ENCODE measurements at places on chromosomes 7 and 10.

GRCh38 chr10:28845009-28845682 lies 167.8 kb downstream of the BAMBI start:
- DNase-seq, result no peak

DNA sequence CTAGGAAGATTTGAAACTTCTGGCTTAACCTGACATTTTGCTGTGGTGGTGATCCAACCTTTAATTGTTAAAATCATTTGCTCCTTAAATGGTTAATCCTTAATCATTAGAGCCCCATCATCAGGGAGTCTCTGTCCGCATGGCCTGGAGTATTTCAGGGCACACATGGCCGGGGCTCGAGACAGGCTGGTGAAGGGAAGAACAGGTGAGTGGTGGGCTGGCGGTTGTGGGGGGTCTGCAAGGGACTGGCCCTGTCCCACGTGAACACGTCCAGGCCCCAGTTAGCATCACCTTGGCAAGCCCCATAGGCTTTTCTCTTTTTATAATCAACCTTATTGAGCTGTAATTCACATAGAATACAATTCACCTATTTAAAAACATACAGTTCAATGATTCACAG lies 109.5 kb downstream of the DNAJB6 start:
- no peak for DNase-seq

GRCh38 chr10:129642427-129642826 lies 175.4 kb downstream of the MGMT start:
- DNase-seq, result no peak

DNA sequence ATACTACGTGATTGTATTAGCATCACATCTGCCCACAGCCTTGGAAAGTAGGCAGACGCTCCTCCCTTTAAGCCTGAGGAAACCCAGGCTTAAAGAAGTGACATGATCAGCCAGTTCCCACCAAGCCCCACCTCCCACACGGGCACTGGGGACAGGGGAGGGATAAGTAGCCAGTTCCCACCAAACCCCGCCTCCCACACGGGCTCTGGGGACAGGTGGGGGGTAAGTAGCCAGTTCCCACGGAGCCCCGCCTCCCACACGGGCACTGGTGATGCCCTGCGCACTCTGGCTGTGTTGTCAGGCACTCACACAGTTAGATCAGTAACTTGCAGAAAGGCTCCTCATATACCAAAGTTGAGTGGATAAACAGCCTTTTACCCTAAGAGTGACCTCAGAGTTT lies 606.8 kb downstream of the PTPRN2 start:
- DNase-seq, result no peak

DNA sequence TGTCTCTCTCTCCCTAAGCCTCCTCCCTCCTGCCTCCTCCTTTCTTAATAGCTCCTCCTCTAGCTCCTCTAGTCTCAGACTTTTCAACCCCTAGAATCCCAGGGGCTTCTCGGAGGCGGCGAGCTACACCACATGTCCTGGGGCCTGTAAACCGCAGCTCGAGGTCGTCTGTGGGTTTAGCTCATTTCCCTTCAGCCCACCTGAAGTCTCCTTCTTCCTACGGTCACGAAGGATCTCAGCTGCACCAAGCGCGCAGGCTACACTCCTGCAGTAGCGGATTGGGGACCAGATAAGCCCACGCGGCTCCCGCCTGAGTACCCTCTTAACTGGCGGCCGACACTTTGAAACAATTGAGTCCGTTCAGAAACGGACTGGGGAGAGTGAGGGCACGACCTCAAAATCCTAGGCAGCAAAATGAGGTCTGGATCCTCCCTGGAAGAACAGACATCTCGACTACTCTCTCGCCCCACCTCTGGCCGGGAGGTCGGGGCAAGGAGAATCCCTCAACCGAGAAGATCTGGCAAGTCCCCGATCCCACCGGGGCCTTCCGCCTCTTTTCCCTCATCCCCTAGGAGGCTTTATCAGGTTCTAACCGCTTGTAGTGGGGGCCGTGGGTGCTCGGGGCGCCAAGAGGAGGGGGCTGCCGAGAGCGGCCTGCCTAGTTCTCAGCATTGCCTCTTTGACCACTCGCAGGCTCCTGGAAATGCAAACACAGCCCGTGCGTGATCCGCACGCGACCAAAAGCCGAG lies 1.3 kb upstream of the SORCS3 start:
- peak; percentile 59 for DNase-seq

- no peak for DNase-seq
Observed at GRCh38 chr10:380313-380940, 245.2 kb downstream of the ZMYND11 start.

DNA sequence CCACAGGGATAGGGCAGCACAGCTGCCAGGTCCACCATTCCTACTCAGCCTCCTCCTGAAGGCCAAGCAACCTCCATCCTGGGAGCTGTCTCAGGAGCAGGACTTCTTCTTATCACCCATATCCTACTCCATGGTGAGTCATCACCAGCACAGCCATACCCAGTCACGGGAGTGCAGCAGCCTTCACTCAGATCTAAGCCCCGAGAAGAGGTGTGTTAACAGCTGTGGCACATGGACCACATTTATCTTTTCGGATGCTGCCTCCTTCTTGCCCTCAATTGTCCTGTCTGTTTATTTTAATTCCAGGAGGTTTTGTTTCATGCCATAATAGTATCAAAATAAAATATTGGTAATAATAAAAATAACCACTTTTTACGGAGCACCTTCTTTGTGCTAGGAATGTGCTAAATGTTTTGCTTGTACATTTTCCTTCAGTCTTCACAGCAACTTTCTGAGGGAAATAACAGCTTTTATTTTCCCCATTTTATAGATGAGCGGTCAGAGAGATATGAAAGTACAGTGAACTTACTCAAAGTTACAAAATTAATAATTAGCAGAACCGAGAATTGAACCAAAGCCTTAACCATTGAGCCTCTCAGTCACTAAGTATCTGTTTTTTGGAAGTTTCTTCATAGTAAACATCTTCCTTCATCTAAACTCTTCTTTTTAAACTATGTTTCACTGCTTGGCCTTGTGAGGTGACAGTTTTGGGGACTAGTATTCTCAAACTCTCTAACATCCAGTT lies 2.5 kb upstream of the KEL start:
- no peak for DNase-seq

DNA sequence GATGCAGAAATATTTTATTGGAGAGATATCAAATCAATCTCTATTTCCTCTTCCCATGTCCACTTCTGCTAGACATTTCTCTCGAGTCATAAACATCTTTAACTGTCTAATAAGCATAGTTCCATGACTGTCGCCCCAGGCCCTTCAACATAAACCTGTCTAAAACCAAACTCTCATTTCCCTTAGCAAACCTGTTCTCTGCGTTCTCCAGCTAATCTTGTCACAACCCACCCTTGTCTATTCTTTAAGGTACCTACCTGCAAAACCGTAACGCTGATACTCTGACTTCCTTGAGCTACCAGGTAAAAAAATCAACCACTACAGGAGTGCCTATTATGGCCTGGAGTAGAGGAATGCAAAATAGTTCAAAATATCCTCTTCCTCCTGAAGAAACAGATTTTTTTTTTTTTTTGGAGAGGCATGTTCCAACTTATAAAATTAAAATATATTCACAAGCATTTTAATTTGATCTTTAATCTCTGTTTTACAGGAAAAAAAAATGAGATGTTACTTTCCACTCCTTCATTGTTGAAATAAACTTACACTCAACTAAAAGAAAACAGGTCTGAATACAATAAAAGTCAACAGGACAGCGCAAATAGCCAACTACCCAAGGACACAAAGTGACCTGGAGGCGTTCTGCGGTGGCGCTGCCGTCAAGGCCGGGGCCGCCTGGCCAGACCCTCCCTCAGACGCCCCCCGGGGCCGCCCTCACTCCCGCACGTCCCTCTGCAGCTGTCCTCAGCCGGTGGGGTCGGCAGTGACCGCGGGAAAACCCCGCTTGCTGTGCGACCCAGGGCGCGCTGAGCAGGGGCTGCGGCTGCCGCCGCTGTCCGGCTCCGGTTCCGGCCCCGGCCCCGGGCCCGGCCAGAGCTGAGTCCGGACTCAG lies 765 bp downstream of the SLC25A40 start:
- DNase-seq, result no peak

GRCh38 chr10:22651276-22651980 lies 63.0 kb downstream of the PIP4K2A start:
- no peak for DNase-seq

- no peak for DNase-seq
Observed at GRCh38 chr7:70637726-70638125, 494.2 kb upstream of the GALNT17 start.

GRCh38 chr10:30556189-30556588 lies 73.4 kb downstream of the LYZL2 start:
- DNase-seq, result no peak

DNA sequence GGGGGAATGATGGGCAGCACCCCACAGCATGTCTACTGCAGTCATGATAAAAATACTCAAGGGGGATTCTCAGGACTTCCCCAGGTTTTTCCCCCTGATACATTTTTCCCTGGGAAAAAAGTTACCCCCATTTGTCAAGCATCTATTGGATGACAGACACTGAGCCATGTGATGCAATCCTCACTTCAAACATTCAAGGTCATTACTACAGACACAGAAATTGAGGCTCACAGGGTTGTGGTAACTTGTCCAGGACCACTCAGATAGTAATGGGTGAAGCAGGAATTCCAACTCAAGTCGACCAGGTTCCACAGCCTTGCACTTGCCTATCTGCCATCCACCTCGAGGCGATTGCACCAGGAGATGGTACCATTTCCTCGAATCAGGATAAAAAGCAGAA lies 31.7 kb downstream of the PPP1R3C start:
- no peak for DNase-seq

- DNase-seq, result no peak
Observed at GRCh38 chr7:1779445-1779844, 109.4 kb downstream of the ELFN1 start.

GRCh38 chr10:129838794-129839193 lies 125.3 kb downstream of the EBF3 start:
- DNase-seq, result no peak

GRCh38 chr10:48491392-48492139 lies 113.3 kb downstream of the ARHGAP22 start:
- no peak for DNase-seq

DNA sequence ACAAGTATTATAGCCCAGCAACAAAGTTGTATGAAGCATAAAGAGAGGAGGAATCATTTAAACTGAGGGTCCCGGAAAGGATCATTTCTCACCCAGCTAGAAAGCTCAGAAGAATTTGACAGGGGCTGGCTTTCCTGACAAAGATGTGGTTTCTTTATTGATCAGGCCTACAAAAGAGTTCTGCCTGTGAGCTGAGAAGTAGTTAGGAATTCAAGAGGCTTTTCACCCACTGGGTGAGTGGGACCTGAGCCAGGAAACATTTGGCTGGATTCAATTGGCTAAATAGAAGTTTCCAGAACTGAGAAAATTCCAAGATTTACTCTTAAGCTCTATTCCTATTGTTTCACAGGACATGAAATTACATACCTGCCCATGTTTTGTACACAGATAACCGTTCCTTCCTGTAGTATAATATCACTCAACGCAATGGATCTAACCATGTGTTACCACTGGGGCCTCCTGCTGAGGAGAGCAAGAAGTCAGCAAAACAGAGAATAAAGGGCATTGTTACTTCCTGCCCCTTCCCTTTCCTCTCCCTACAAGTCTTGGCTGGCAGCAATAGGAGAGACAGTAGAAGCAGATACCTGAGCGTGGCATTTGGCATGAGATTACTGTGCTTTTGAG lies 53.9 kb upstream of the PAPSS2 start:
- no peak for DNase-seq

- no peak for DNase-seq
Observed at GRCh38 chr7:9874182-9874581, 1099.5 kb upstream of the PHF14 start.

DNA sequence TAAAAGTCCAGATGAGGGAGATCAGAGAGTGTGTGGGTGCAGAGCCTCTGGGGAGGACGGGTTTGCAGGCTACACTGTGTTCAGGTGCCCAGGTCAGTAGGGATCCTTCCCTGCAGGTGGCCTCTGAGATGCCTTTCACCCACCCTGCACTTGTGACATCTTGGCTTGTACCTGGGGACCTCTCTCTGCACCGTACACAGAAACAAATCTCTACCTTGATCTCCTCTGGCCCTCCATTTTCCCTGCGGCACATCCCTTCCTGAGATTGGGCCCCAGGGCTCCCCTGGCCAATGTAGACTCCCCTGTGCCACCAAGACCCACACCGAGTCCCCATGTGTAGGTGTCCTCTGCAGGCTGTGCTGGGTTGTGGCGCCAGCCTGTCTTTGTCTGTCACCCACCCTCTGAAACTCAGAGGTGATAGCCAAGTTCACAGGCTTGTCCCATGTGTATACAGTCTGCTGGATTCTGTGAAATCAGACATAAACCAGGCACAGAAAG lies 140.6 kb downstream of the PTPN20 start:
- no peak for DNase-seq

GRCh38 chr10:70561070-70561469 lies 41.5 kb downstream of the PRF1 start:
- DNase-seq, result no peak

DNA sequence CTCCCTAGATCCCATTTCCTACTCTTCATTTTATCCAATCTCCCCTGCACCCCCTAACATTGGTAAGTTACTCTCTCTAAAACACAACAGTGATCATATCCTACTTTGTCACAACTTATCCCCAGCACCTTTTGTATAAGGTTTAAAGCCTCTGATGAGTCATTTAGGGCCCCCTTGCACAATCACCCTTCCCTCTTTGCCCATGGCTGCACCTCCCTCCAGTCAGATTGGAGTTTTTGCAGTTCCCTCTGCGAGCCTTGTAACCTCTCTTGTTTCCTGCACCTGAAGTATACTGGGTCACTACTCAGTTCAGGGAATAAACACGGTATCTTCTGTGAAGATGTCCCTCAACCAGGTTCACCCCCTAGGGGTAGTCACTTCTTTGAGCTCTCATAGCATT lies 55.9 kb upstream of the ADRB1 start:
- no peak for DNase-seq

- no peak for DNase-seq
Observed at GRCh38 chr7:81560708-81561107, 209.1 kb downstream of the HGF start.

DNA sequence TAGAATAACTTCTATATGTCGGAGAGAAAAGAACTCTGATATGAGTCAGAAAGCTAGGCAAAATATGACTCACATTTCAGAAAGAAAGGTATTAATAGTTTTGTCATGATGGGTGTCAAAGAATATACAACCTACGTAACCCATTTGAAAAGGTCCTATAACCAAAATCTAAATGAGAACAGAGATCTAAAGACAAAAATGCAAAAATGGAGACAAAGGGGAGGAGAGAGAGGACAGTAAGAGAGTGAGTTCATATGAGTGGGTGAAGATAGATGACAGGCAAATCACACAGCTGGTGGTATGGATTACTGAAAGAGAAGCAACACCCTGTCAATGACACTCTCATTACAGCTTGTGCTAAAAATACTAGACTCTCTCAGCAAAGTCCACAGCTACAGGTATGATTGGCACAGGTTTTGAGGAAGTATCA lies 25.6 kb downstream of the ANKMY2 start:
- DNase-seq, result no peak

DNA sequence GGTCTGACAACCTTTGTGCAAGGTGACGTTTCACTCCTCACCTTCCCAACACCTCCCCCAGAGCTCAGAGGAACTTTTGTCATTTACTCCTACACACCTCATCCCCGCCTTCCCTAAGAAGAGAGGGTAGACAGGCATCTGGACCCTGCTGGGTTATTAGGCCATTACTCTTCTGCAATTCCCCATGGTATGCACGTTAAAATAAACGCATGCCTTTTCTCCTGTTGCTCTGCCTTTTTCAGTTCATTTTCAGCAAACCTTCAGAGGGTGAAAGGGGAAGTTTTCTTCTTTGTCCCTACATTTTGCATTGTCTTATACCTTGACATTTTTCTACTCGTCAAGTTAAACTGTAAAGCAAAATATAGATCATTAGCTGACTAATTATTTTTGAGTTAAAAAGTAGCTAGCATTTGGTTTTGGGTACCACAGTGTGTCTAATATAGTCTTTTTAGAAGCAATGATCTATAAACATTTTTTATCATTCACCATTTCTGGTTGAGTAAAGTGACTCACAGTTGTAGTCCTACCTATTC lies 10.5 kb upstream of the EDRF1 start:
- no peak for DNase-seq
